ENCODE measurements at places on chromosomes 6 and 20.

DNA sequence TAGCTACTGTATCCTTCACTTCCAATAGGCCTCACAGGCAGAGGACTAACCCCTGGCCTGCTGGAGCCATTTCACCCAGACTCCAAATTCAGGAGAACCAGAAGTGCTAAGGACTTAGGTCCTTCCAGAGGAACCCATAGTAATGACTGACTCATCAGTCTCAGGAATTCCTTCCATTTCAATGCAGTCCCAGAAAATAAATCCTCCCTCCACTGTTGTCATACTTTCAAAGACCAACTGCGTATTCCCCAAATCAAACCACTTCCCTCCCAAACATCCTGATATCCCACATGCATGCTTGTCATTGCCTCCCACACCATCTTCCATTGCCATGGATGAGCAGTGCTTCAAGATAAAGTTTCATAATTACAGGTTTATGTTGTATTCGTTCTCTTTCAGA lies 31.8 kb upstream of the NT5E start:
- no peak for DNase-seq

DNA sequence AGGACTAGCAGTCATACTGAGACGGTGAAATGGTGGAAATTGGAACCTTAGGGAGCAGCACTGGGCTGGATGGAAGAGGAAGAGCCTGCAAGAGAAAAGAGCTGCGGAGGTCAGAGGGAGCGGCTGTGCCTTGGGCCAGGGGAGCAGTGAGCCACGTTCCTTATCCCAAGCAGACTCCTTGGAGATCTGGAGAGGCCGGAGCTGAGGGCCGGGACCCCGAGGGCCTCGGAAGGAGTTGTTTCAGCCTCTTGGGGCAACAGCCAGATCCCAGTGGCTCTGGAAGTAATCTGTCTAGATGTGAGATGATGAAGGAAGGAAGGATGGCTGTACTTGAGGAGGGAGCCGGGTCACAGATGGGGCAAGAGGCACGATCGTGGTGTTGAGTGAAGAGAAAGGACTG lies 16.1 kb downstream of the PCMTD2 start:
- no peak for DNase-seq

- DNase-seq, result no peak
Measured at GRCh38 chr6:105790635-105791034, 295.5 kb upstream of the PRDM1 start.

- DNase-seq, result no peak
Measured at GRCh38 chr20:7248281-7249201, 481.1 kb downstream of the BMP2 start.

DNA sequence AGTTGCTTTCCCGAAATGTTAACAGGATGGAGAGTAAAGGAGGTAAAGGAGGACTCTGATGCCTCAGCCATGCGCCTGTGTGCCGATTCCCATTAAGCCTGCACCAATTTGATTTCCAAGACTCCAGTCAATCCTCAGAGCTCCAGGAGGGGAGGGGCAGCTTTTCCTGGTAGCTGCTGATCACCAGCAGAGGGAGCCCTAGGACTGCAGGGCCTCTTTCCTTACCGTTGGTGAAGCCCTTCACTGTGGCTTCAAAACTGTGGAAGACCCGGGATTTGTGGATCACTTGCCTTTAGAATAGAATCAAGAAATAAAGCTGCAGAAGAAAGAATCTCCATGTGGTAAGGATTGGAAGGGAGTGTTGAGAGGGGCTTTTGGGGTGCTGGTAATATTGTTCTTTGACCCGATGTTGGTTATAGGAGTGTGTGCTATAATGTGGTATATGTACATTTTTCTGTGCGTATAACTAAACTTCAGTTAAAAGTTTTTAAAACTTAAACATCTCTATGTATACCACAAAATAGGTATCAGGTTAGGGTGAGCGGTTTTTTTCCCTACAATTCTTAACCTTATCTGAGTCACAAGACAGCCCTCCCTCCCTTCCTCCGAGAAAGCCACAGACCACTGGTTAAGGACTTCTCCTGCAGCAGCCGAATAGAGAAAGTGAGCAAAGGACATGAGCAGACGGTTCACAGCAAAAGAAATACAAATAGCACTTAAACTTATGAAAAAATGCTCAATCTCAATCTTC lies 6.9 kb upstream of the OSER1 start:
- DNase-seq, result peak; percentile 84

GRCh38 chr6:142764311-142764710 lies 180.7 kb downstream of the HIVEP2 start:
- no peak for DNase-seq
